ENCODE measurements at places on chromosomes 12 and 14. TPM values are rescaled to one million over a fixed set of nuclear protein-coding genes. Genes with fewer than 3 reads are reported as not detected.

- no peak for DNase-seq
These were observed 27.4 kb downstream of the SINHCAF start for GRCh38 chr12:31298515-31298910.

DNA sequence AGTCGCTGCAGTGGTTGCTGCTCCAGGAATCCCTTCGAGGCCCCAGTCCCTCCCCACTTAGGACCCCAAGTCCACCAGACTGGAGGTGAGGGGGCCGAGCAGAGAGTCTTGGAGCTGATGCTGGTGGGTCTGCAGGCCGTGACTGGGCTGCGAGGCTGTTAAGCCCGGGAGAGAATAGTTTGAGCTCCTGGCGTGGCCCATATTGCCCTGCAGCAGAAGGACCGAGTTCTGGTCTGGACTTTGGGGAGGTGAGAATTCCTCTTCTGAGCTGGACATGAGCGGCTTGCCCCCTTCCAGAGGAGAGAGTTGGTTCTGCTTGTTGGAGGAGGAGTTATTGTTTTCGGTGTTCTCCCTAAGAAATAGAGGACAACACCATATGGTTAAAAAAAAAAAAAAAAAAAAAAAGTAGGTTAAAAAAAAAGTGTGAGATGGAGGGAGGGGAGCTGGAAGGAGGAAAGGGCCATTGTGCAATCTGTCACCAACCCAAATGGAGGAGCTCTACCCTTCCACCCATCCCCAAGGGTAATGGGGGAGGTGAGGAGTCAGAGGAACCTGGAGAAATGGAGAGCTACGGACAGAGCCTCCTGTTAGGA lies 3.0 kb downstream of the SIX1 start:
- no peak for DNase-seq

DNA sequence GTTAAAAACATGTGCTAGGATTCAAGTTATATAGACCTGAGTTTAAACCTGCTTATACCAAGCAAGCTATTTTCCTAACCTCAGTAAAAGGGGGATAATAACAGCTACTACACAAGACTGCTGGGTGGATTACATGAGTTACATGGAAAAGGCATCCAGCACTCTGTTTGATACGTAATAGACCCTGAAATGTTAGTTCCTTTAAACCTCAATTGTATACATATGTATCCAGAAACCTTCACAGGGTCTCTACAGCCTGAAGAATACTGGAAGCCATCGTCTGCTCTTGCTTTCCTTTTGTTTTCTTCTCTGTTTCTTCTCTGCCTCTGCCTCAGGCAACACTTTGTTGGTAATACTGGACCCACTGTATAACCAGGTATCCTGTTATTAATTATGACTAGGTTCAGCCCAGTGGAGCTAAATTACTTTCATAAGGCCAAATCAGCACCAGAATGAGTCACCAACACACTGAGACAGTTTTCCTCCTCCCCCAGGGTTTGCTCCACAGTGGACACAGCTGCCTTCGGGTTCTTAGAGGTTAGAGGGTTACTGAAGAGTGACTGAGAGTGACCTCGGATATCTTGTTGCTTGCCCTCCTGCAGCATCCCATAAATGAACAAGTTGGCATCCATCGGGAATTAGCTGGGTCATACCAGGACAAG lies 127.1 kb downstream of the CAPZA3 start:
- no peak for DNase-seq

Gene ACYP1
- total RNA-seq = 13.5 TPM

GRCh38 chr12:52645120-52645761 lies 6.8 kb downstream of the KRT2 start:
- DNase-seq = no peak

GRCh38 chr12:45232146-45232755 lies 16.4 kb downstream of the ANO6 start:
- DNase-seq = no peak

DNA sequence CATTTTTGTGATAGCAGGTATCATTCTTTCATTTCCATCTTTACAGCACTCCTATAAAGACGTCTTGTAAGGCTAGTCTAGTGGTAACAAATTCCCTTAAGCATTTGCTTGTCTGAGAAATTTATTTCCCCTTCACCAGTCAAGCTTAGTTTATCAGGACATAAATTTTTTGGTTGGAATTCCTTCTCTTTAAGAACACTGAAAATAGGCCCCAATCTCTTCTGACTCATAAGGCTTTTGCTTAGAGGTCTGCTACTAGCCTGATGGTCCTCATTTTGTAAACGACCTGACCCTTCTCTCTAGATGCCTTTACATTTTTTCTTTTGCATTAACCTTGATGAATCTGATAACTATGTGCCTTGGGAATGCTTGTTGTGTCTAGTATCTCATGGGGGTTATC lies 20.3 kb downstream of the OLR1 start:
- no peak for DNase-seq

All from left cardiac atrium (tissue), 4 donors.